ENCODE measurements at places on chromosomes 3 and 15.
A peak's percentile ranks its signal among the peaks of the same experiment; 100 is the strongest.

DNA sequence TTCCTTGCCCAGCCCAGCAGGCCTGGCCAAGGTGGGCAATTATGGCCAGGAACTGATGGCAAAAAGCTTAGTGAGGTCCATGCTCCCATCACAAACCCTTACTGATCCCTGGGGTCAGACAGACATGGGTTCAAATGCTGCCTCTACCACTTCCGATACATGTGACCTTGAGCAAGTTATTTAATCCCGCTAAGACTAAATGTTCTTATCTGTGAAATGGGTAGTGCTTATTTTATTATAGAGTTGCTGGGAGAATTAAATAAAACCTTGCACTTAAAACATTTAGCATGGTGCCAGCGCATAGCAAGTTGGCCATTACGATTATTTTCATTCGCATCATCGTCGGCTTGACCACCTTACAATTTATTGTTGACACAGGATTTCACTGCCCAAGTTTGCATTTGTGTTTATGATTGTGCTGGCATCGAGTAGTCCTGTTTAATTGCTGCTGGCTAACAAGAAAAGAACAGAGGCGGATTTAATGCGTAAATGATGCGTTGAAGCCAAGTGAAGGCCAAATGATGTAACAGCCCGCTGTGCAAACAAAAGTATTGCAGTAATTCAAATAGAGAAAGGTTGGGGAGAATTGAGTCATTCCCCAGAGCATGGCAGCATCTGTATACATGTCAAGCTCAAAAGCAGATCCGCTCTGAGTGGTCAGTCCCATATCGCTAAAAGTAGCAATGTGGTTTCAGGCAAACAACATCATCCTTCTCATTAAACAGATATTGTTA is 7.3 kb upstream of the FURIN start:
- no peak for DNase-seq

DNA sequence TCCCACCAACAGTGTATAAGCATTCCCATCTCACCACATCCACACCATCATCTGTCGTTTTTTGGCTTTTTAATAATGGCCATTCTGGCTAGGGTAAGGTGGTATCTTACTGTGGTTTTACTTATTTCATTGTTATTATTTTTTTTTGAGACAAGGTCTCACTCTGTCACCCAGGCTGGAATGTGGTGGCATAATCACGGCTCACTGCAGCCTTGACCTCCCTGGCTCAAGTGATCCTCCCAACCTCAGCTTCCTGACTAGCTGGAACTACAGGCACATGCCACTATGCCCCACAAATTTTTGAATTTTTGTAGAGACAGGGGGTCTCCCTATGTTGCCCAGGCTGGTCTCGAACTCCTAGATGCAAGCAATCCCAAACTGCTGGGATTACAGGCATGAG is 11.0 kb upstream of the CSRNP1 start:
- DNase-seq: no peak

- DNase-seq: no peak
These were observed 28.3 kb upstream of the AP4E1 start for GRCh38 chr15:50880206-50880605.

DNA sequence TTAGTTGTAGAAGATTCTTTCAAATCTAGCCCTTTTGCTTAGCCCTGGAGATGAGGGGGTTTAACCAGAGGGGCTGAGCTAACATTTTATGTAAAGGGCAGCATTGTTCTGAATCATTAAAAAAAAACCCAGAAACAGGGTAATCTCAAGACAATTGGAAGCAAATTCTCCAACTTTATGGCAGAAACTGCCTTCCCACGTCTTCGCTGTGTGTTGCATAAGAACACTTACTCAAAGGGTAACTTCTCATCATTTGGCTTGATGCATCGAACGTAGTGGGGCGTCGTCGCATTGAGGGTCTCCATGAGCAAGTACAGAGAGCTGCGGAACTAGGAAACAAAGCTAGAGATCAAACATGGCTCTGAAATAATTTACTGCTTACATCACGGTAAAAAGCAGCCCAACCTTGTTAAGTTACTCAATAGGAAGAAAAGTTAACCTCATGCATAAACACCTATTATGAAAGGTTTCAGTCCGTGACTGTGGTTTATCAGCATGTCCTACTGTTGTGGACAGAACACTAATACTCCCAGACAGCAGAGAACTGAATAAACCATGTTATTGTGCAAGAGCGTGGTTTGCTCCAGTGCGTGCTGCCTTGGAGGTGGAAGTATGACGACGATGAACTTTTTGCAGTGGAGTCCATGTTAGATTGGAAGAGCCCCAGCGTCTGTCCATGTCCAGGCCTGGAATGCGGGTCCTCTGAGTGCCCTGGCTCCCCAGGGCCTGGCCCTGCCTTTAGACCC is 48.7 kb downstream of the MYO5C start:
- no peak for DNase-seq

DNA sequence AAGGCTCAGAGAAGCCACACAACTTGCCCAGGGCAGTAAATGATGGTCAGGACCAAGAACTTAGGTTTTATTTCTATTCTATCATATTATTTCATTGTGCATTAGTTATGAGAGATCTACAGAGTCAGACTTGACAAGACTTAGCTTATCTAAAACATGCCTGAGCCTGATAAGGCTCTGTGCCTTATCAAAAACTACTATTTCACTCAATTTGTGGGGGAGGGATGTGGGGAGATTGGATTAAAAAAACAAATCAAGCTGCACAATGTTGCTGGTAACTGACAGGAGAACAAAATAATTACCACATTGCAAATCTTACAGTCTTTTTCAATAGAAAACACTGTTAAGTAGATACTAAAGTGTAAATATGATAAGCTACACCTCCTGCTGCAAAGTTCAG is 16.0 kb downstream of the HACD2 start:
- no peak for DNase-seq

DNA sequence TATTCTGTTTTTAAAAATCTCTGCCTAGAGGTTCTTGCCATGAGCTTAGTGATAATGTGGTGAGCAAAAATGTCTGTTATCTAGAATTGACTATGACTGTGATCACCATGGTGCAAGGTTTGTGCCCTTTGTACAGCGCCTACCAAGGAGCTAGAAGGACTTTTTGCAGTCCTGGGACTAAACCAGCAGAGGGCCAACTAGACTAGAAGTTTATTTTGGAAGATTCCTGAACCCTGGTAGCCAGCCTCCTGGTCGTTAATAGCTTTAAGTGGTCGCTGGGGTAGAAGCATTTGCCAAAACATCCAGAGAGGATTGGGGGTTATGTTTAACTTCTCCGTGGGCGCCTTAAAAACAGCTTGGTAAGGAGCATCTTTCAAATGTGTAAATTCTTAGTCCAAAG is 7.8 kb downstream of the SCG5 start:
- no peak for DNase-seq

DNA sequence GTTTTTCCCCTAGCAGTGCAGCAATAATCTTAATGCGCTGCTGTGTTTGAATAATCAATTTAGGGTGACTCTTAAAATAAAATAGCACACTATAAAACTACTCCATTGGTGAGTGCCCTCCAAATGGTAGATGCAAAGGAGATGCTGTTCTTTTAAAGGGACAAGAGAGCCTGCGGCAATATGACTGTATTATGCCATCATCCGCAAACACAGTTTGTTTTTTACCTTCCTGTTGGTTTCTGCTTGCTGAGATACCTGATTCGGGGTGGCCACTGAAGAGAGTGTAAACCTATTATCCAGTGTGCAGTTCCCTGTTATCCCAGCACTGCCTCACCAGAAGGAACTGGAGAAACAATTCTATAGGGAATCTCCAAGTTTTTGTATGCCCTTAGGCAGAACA is 523.1 kb upstream of the TGFBR2 start:
- no peak for DNase-seq

GRCh38 chr3:18744472-18744871 is 319.3 kb upstream of the SATB1 start:
- peak; percentile 23 for DNase-seq

DNA sequence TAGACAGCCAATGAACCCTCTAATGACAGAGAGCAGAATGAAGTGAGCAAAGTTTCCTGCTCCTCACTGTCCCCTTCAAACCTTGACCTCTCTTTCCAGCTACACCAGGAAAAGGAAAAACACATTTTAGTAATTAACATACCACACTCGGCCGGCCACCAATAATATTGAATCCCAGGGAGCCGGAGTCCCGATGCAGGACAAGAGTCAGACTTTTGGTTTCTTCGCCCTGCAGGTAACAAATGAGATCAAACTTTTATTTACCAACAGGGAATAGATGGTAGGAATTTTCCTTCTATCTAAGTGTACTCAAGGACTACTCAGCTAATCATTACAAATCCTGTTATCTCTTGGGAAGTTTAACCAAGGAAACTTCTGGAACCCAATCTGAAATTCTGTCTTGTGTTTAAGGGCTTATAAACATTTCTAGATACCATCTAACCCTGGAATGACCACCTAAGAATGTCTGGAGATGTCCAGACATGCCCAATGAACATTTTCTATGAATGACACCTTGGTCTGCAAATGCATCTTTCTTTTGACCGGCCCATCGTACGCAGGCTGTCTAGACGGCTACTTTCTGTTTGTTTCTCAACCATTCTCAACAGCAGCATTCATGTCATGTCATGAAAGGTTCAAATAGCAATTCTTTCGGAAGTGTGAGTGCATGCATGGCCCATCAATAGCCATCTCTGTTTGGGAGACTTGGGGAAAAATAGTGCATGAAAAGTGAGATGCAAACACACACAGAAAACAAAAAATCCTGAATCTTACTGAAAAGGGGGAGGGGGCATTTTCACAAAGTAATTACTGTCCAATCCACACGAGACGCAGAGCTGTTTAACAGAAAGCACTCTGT is 16.1 kb downstream of the PDZRN3 start:
- no peak for DNase-seq

DNA sequence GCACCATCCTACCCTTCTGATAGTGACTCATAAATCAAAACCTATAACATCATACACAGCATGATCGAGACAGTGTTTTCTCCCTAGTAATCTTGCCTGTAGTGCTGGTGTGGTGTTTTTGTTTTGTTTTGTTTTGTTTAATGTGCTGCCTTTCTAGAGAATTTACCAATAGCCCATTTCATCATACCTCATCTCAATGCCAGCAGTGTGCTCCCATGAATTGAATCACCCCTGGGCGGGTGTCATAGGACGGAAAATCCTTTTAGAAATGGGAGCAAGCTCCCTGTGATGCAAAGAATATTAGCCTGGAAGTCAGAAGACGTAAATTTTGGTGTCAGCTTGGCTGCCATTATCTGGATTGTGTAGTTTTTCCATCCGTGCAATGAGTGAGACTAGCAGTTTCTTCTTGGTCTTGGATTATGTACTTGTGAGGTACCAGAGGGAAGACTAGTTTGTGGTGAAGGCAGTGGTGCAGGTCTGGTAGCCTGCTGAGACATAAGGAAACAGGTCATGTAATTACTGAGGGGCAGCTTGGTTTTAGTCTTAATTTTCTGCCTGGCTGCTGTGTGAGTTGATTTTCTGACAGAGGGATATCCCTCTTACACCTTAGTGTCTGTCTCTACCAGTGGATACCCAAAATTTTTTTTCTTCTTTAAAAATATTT is 29.9 kb downstream of the IGSF10 start:
- no peak for DNase-seq

DNA sequence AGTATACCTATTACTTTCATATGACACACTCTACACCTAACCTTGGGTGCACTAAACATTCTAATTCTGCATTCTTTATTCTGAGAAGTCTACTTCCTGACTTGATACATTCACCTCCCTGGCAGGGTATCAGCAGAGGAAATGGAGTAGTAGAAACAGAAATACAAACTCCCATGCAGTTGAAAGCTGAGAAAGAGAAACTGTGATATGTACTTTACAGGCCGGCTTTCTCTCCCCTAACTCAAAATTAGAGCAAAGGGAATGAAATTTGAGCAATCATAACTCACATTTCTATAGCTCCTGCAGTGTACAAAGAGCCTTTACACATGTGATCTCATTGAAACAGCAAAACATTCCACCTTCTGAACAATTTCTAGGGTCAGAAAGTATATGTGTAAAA is 135.5 kb upstream of the COL8A1 start:
- DNase-seq: no peak

GRCh38 chr15:25790000-25790660 is 73.0 kb downstream of the ATP10A start:
- DNase-seq: peak; percentile 75

DNA sequence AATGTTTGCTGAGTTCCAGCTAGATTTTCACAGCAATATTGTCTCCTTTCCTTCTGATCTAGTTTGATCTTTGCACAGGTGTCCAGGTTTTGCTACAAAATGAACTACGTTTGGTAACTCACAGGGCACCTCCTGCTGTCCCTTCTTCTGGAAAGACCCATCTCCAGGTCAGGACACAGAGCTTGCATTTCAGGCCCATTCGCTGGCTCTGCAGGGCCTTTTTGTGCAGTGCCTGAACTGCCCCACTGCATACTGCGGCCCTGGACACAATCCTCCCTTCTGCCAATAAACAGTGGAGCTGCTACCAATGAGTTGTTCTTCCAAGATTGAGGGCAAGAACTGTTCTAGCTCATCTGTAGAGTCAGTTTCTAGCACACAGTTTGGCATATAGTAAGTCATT is 50.7 kb upstream of the BDH1 start:
- DNase-seq: no peak

- DNase-seq: no peak
These were observed 198.8 kb downstream of the LSAMP start for GRCh38 chr3:116246406-116246980.

GRCh38 chr15:69914960-69915359 is 182.8 kb downstream of the TLE3 start:
- no peak for DNase-seq

DNA sequence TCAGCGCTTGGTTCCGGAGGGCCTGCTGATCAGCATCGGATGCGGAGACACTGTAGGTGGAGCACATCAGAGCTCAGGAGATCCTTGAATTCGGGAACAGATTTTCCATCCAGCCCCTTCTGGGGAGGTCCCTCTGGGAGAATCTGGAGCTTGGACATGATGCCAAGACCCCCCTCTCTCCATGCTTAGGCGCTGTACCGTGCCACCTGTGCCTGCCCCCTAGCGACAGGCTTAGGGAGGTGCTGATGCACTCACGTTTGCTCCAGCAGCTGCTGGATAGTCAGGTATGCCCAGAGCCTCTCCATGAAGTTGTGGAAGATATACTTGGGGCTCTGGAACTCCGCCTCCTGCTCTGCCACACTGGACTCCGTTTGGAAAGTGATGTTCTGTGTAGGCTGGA is 9.7 kb downstream of the ITIH4 start:
- DNase-seq: peak; percentile 49

- DNase-seq: no peak
These were observed 45.8 kb downstream of the MITF start for GRCh38 chr3:69784954-69785514.
